ENCODE measurements at places on chromosomes 7 and 10.

GRCh38 chr7:23373151-23374004 is 74.2 kb downstream of the MALSU1 start:
- DNase-seq, result peak; percentile 37

- DNase-seq, result no peak
Measured at GRCh38 chr10:86878983-86879713, 78.3 kb downstream of the MMRN2 start.

DNA sequence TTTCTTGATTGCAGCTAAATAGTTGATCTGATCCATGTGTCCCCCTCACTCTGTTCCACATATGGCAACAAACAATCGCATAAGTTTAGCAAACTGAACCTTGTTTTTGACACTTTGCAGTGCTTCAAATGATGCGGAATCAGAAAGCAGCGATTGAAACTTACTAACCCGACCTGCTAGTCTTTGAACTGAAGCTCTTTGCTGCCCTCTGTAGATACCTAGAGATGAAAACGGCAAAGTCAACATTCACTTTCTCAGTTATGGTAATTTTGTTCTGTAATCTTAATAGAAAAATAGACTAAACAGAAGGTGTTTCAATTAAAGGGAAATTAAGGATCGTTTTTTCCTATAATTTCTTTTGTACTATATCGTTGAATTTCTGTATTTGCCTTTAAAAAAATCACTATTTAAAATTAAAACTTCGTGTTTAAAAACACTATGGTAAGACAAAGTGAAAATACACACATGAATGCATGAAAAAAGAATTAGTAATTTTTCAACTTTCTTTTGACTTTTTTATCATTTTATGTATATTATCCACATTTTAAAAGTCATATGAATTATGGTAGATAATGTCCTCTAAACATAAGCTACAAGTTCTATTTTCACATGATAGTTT is 276.5 kb downstream of the MAGI2 start:
- DNase-seq, result peak; percentile 61

GRCh38 chr10:71143170-71143569 is 69.2 kb upstream of the UNC5B start:
- no peak for DNase-seq

DNA sequence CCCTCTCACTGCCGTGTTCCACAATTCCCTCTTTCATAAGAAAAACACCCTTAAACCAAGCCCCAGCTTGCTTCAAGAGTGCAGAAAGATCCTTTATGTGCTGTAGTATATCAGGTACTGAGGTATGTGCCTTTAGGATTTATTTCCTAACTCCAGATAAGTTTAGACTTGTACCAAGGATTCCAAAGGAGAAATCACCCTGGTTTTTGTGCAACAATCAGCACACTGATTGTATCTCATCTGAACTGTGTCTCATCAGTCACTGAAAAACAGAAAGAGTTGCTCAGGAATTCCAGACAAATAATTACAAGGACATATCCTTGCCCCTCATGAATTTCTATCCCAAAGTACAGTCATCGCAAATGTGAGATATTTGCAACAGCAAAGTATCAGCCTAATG is 77.2 kb upstream of the PTPRZ1 start:
- no peak for DNase-seq

- DNase-seq, result no peak
Measured at GRCh38 chr7:133015888-133016287, 66.0 kb downstream of the CHCHD3 start.

DNA sequence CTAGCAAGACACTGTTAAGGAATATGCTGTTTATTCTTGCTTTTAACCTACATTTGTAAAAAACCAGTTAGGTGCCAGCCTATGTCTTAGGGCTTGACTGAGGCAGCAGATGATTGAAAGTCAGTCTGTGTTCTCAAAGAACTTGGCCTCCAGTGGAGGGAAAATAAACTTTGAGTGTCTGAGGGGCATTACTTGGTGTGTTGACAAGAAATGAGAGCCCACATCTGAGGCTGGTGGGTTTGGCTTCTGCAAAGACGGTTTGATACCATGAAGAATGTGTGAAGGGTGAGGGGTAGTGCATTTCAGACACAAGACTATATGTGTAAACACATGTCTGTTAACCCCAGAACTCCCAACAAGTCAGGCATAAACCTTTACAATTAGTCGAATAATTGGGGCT is 28.5 kb downstream of the CCSER2 start:
- no peak for DNase-seq

DNA sequence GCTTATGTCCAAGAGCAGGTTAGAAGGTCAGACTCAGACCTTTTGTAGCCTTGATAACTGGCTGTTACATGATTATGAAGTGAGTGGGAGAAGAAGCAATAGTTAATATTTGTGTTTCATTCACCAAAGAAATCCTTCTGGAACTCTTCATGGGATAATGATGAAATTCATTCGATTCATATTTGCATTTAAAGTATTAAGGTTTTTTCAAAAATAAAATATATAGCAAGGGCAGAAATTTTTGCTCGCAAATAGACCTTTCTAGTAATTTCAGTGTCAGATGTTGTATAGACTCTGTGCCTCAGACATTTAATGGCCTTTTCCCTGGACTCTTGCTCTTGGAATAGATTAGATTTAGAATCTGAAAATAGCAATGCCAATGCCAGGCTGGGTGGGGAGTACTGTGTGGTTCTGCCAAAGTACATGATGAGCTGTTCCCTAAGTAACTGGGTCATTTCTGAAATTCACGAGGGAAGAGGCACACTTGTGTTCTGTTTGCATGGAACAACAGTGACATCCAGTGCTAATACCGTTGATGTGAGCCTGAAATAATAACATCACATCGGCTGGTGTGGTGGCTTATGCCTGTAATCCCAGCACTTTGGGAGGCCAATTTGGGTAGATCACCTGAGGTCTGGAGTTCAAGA is 119.2 kb downstream of the MBL2 start:
- DNase-seq, result no peak

Data from HFF-Myc (cell line).